Spleen (tissue), 13 donors: ENCODE measurements at places on chromosomes 12 and 14. TPM values are rescaled to one million over a fixed set of nuclear protein-coding genes. Genes with fewer than 3 reads are reported as not detected.

Gene FOXG1
- not detected for total RNA-seq

GRCh38 chr12:81378601-81379285 is 300.9 kb downstream of the ACSS3 start:
- no peak for DNase-seq

Gene STON2
- total RNA-seq, result 148 TPM

GRCh38 chr12:92400006-92400405 is 254.4 kb upstream of the BTG1 start:
- DNase-seq, result no peak

DNA sequence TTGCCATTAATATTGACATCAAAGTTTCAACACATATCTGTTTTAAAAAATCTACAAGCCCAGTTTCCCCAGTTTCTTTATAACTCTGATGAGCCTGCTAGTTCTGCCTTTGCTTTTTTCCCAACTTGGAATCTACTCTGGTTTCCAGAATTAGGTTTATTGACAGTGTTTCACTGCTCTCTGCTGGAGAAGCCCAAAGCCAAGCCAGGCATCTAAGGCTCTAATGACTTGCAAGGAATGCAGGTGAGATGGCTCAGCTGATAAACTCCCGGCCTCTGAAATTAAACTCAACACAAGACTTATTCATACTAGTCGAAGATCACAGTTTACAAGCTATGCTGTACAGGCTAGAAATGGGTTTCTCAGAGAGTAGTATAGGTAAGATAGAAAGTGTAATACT is 54.3 kb downstream of the HMGA2 start:
- DNase-seq, result no peak

DNA sequence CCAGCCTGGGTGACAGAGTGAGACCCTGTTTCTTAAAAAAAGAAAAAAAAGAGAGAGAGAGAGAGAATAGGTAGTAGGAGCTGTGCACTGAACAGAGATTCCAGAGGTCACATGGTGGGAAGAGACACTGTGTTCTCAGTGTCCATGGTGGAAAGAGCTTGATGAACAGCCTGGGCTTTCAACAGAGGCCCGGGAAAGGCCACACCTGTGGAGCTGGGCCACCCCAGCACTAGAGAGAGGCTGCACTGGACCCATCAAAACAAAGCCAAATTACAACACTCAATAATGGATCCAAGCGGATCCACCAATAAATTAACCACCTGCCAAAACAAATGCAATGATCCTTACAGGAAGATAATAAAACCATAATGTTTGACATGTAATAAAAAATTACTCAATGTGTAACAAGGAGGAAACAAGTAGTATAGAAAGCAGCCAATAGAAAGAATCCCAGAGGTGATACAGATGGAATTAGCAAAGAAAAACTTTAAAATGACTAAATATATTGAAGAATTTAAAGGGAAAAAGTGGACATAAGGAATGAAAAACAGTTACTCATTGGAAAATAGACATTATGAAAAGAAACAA is 44.8 kb upstream of the BCL2L14 start:
- DNase-seq, result no peak

DNA sequence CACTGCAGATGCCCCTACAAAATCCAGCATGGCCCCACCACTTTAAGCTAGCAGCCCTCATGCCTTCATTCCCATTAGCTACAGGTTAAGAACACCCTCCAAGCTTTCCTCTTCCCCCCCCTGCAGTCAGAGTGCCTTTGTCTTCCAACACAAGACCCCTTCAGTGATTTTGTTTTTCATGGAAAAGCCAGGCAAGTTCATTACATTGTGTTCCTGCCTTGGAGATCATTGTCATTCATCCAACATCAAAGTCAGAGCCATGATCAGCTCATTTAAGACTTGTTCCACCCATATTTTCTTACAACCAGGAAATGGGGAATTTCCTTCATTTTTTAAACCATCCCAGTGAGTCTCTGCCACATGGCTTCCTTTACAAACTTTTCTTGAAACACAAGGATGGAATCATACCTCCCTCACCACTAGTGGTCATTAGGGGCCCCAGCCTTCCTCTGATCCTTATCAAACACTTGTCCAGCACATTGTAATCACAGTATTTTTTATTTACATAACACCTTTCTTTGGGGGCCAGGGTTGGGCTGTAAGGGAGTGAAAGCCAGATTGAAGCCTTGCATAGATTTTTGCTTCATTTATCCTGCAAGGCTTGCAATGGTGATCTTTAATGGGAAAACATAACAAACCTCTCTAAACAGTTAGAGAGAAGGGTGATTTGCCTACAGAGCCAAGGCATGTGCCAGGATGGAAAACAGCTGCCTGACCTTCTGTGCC is 765.3 kb downstream of the MED13L start:
- DNase-seq, result no peak

Gene TPPP2
- total RNA-seq, result 0.76 TPM

Gene C3AR1
- 22.2 TPM for total RNA-seq

Gene TNFAIP2
- total RNA-seq, result 275 TPM

- DNase-seq, result no peak
Observed at GRCh38 chr14:65169351-65169750, 67.0 kb upstream of the MAX start.

Gene TAS2R50
- total RNA-seq, result 5.4 TPM

Gene SLC10A1
- total RNA-seq, result not detected

GRCh38 chr12:131218923-131219669 is 265.4 kb downstream of the ADGRD1 start:
- DNase-seq, result peak; percentile 65

Gene STXBP6
- 0.77 TPM for total RNA-seq

- no peak for DNase-seq
Observed at GRCh38 chr14:89646971-89647370, 229.9 kb upstream of the FOXN3 start.

GRCh38 chr14:105325716-105326567 is 11.4 kb downstream of the PACS2 start:
- DNase-seq, result no peak

GRCh38 chr12:49609875-49610154 is 4.4 kb upstream of the FAM186B start:
- no peak for DNase-seq

GRCh38 chr14:52068615-52069306 is at the start of gene NID2:
Gene NID2 (minus strand): TSS chr14:52069059. CDS start chr14:52068994, 65 bp downstream.
- peak; percentile 81 for DNase-seq
